NCI-H1417 (cell line): ENCODE measurements at places on chromosomes 1 and 21.
A peak's percentile ranks its signal among the peaks of the same experiment; 100 is the strongest.

DNA sequence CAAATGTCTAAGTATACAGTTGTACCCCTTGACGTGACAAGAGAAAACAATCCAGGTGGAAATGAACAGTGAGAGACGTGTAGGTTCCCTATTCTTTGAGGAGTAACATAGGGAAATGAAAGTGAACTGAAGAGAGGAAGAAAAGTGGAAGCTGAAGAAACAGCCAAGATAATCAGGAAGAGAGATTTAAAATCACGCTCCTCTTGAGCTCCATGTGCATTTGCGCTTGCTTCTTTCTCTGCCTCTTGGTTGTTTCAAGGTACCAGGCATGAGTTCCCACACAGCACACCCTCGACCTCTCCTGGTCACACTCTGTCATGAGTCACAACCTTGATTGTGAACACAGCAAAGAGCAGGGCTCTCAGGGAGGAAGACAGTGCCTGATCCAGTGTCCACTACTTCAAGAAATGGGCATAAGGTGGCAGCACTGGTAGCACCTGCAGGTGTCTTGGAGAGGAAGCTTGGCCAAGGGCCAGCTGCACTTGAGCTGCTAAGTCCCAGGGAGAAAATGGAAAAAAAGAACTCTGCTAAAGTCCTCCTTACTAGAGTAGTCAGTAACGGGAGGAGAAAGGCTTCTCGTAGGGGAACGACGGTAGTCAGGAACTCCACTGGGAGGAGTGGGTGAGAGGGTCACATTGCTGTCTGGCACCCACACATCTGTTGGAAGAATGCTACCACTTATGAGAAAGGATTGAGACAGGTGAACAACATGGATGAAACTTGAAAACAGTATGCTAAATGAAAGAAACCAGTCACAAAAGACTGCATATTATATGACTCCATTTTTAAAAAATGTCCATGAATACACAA is 18.3 kb upstream of the ARID1A start:
- peak; percentile 94 for DNase-seq

GRCh38 chr1:58108783-58109182 is 437.7 kb downstream of the OMA1 start:
- DNase-seq, result no peak

GRCh38 chr1:118275472-118276115 is 90.6 kb upstream of the SPAG17 start:
- no peak for DNase-seq

- no peak for DNase-seq
These were observed 4.3 kb upstream of the LHX9 start for GRCh38 chr1:197912739-197913494.

DNA sequence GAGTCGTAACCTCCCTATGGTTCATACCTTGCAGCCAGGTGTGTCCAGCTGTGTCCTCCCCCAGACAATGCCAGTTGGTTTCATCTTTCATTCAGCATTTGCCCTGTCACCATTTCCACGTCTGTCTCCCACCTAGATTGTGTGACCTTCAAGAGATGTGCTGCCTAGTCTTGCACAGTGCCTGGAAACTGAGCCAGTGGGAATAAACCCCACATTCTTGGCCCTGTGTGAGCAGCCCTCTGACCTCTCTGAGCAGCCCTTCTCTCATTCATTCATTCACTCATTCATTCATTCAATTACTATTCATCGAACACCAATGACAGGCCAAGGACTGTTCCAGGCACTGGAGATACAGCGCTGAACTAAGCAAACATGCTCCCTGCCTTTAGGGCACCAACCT is 115.7 kb downstream of the GRIK3 start:
- DNase-seq, result no peak

GRCh38 chr1:224714553-224714952 is 98.4 kb downstream of the CNIH3 start:
- DNase-seq, result no peak

GRCh38 chr1:110173466-110174105 is 23.3 kb downstream of the SLC6A17 start:
- no peak for DNase-seq

- no peak for DNase-seq
These were observed 49.3 kb upstream of the RABGAP1L start for GRCh38 chr1:174110053-174110452.

DNA sequence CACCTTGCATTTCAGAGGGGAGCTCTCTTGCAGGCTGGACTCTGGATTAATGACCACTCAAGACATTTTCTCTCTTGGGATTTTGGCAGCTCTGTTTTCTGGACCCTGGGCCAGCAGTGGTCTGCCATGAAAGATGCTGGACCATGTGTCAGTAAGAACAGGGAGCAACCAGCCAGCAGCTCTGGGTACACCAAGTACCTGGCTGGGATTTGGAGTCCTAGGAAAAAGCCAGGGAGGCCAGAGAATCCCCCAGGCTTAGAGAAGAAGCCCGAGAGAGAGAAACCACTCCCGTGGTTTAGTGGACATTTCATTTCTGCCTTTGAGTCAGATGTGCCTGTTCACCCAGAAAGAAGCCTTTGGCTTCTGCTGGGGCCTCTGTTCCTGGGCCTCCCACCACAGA is 2.5 kb downstream of the NFASC start:
- DNase-seq, result no peak

GRCh38 chr1:164635059-164635802 is 76.2 kb downstream of the PBX1 start:
- peak; percentile 74 for DNase-seq

DNA sequence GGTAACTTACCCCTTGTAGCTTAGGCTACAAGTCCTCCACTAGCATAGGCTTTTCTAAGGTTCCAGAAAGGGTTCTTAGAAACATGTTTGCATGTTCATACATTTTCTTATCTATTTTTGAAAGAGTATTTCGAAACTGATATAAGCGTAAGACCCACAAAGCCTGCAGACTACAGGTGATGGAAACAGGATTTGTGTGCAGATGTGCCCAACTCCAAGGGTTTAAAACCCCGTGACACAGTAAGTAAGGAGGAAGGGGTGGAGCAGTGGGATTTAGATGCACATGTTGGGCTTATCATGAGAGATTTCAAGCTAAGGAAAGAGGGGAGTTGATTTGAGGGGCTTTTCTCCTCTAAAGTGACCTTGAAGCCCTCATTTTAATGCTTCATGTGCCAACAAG is 164.7 kb downstream of the LTN1 start:
- DNase-seq, result no peak

DNA sequence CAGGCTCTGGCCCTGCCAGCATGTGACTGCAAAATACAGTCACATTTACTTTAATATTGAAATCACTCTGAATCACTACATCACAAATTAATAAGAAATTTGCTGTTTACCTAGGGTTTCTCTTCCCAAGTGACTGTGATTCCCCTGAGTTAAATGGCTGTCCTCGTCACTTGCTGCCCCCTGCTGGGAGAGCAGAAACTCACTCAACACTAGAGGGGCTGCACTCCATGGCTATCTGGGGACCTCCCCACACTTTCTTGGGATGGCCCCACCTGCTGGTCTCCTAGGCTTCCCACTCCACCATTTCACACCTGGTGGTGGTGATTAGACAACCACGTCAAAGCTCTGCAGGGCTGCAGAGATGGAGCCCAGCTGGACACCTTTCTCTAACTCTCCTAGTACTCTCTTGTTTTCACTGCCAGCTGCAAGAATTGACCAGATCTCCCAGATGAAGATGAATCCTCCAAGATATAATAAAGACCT is 63.4 kb downstream of the CD2 start:
- peak; percentile 33 for DNase-seq

DNA sequence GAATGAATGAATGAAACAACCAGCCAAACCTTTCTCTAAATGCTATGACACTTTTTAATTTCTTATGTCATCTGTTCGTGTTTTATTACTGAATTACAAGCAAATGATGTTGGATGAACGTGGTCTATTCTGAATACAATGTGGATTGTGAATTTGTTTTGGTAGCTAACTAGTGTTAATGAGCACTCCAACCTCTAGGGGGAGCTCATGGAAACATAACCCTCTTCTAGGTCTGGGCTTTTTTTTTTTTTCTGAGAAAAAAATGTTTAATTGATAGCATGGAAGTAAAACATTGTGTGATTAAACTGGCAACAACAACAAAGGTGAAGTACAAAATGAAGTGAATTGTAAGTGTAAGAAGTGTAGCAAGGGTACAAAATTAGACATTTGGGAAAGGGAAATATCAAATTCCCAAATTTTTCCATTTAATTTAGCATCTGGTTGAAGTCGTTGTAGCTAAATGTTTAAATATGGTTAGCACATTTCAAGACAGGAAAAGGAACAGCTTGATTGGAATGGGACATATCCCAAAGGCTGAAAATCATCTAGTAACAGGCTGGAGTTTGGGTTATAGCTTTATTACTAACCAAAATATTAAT is 42.6 kb upstream of the PTGS2 start:
- peak; percentile 14 for DNase-seq

DNA sequence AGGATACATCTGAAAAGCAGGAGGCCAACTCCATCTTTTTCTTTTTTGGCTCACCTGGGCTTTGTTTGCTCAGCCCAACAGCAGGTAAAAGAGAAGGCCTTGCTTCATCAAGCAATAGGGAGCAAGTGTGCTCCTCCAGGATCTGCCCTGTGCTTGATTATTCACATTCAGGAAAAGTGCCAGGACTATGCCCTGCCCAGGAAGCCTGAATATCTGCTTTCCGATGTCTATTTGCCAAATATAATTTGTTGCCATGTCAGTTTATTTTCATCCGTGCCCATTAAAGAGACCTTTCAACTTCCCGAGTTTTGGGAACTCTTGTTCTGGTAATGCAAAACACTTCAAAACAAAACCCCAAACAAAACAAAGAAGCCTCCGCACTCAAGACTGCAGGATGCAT is 185.3 kb downstream of the CDC7 start:
- DNase-seq, result no peak

GRCh38 chr1:20732071-20732587 is 374 bp downstream of the SH2D5 start:
- DNase-seq, result peak; percentile 80

DNA sequence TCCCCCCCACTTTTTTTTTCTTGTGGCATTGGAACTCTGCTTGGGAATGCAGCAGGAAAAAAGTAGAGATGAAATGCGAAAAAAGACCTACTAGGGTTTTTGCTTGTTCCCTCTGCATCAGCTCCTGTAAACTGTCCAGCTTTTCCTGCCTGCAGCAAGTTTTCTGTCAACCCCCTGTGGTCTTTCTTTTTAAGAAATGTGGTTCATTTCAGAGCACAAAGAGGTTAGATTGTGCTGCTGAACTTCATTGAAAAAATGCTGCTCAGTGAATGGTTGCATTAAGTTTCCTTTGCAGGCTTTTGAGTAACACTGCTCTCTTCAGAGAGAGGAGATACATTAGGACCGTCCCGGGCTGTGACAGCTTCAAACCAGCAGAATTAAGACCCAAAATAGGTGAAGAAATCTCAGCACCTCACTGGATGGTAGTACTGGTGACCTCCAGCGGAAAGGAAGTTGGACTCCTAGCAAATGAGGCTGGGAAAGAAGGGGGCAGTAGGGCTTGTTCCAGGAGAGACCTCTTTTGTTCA is 80.7 kb downstream of the NDUFS5 start:
- no peak for DNase-seq

DNA sequence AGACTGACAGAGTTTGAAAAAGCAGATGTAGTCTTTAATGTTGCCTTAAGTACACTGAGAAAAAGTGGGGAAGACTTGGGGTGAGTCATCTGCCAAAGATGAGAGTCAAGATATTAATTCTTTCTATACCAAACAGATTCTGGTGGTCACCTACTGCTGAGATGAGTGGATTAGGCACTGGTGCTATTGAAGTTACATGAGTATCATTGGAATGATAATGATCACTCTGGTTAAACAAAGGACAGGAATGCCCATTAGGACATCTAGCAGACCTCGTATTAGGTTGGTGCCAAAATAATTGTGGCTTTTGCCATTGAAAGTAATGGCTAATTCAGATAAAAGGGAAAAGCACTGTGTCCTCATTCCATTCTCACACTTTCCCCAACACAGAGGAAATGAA is 1588.9 kb downstream of the KCNT2 start:
- DNase-seq, result no peak

- no peak for DNase-seq
These were observed 308.6 kb downstream of the MATN1 start for GRCh38 chr1:30414851-30415165.

DNA sequence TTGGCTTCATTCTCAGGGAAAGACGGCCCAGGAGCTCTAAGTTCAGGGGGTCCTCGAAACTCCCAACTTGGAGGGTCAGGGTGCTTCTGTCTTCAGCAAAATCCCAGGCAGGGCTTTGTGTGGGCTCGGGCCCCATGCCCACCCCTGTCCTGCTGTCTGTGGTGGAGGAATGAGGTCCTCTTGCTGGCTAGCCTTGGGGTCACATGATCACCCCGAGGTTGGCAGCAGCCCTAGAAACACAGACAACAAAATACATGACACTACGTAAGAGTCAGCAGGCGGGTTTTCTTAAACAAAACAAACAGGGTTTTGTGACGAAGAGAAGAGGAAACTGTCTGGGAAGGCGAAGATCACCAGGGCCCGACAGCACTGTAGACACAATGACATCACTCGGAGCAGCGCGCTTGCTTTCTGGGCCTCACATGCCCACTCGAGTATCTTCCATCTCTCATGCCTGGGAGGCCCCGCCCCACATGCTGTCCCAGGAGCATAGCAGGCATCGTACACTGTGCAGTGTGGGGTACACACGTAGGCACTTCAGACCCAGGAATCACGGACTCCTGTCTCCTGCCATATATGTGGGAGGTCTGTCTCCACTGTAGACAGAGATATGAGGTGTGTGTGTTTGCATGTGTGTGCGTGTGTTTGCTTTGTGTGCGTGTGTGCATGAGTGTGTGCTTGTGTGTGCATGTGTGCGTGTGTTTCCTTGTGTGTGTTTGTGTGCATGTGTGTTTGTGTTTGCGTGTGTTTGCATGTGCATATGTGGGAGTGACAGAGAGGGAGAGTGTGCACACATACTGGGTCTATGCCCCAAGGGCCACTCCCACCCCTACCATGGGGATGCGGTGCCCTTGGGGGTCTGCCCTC is 94.7 kb downstream of the SIK1 start:
- DNase-seq, result peak; percentile 25

- DNase-seq, result no peak
These were observed 1176.1 kb downstream of the PLA2G4A start for GRCh38 chr1:188004849-188005248.

GRCh38 chr1:194644528-194644927 is 1458.1 kb upstream of the B3GALT2 start:
- DNase-seq, result no peak

DNA sequence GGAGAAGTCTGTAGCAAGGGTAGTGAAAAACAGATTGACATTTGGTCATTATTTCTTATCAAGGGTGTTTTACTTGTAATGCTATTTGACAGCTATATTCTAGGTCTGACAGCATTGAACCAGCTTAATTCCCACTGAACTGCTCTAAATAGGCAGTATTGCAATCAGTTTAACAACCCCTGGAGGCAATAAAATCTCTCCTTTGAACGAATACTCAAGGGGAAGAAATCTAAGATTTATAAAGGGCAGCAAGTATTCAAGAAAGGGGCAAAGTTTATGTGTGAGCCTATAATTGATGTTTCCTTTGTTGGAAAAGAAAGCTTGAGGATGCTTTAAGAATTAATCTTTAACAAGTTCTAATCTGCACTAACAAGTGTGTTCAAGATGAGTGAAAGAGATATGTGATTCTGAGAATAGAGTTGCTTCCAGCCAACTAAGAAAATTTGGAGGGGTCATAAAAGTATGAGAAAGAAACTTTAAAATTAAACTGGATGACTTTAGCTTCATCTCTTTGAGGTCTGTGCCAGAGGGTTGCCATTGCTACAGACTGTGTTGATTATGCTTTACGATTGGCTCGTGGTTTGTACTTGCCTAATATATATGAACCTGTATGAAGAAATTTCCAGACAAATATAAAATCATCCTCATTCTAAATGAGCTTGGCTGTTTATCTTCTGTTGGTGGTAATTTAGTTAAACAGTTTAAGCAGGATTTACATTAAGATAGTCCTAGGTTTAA is 72.5 kb downstream of the ZNF326 start:
- no peak for DNase-seq

GRCh38 chr1:3820316-3820715 is 24.0 kb upstream of the LRRC47 start:
- no peak for DNase-seq
